Activated CD4-positive, alpha-beta T cell treated with anti-CD3 and anti-CD28 coated beads, Interleukin-2, amount 50 U/mL, for 16 hours (primary cell): ENCODE measurements at places on chromosomes 4 and X.

DNA sequence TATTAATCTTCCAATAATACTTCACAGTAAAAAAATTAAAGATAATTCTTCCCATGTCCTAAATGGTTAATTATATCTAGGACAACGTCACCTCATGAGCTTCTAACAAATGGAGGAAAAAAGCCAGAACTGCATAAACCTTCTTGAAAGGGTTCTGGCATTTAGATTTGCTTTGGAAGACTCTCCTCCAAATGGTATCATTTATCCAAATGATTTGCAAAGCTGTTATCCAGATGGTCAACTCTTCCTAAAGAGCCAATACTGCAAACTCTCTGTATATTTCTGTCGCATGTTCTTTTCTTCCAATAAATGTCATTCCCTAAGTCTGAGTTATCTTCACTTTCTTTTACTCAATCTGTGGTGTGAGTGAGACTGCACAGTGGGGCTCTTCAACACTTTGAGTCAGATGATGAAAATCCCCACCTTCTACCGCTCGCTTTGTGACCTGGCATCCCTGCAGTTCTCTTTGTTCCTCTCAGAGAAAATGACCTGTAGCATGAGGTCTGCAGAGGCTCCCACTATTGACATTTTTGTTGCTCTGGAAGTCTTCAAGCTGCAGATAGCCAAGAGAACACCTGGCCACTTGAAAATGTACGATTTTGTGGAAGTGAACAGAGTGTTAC lies 52.9 kb downstream of the TMEM150C start:
- DNase-seq, result no peak

GRCh38 chr4:26727844-26728243 lies 132.8 kb upstream of the STIM2 start:
- DNase-seq, result no peak

GRCh38 chr4:89319756-89320155 lies 12.2 kb upstream of the GPRIN3 start:
- no peak for DNase-seq

GRCh38 chr4:11338956-11339782 lies 89.5 kb downstream of the HS3ST1 start:
- no peak for DNase-seq

DNA sequence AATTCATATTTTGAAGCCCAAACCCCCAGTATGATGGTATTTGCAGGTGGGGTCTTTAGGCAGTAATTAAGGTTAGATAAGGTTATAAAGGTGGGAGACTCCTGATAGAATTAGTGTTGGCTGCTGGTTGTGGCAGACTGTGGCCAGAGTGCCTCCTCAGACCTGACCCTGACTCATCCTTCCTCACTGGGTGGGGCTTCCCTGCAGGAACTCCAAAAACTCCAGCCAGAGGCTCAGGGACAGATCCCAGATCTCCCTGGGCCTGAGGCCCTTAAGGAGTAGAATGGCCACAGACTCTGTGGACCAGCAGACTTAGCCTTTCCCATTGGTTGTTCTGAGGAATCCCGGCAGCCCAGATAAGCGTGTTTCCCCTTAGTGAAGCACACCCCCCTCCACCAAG lies 463.0 kb upstream of the CPEB2 start:
- DNase-seq, result no peak

GRCh38 chrX:140040386-140040785 lies 75.1 kb upstream of the CXorf66 start:
- no peak for DNase-seq

- DNase-seq, result no peak
Measured at GRCh38 chrX:13651150-13651549, 1.8 kb upstream of the TCEANC start.

- DNase-seq, result no peak
Measured at GRCh38 chr4:154019811-154020210, 230.9 kb upstream of the SFRP2 start.

- no peak for DNase-seq
Measured at GRCh38 chr4:84799318-84799717, 167.2 kb downstream of the WDFY3 start.

- DNase-seq, result no peak
Measured at GRCh38 chrX:79366556-79366872, 620 bp downstream of the ITM2A start.

DNA sequence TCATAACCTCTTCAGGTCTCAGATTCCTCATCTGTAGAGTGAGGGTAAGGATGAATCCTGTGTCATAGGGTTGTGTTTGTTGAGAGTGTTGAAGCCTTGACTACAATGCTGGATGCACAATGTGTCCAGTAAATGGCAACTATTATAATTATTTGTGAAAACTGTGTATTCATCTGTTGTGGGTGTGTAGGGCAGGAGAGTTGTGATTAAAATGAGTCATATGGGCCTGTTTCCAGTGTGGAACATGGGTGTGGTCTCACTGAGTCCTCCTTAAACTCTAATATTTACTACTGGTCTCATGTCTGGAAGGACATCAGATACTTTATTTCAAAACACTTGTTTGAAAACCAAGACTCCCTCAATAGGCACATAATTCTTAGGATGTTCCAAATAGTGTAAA lies 208.5 kb upstream of the CASK start:
- DNase-seq, result no peak

DNA sequence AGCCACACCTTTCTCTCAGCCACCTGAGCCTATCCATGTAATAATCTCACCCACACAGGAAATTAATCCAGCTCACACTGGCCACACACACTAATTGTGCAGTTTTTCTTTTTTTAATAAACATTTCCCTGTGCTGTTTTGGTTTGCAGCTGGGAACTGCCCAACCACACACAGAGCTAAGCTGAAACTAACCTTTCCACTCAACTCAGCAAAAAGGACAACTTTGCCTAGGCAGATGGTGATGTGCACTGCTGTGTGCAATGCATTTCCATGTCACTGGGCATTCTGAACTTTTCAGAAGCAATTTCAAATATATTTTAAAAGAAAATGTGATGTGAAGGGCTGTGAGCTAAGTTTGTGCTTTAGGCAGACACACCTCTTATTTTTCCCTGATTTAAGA lies 70.0 kb upstream of the TLL1 start:
- DNase-seq, result no peak

GRCh38 chr4:139015948-139016471 lies 429 bp downstream of the NOCT start:
- DNase-seq, result peak; percentile 42

DNA sequence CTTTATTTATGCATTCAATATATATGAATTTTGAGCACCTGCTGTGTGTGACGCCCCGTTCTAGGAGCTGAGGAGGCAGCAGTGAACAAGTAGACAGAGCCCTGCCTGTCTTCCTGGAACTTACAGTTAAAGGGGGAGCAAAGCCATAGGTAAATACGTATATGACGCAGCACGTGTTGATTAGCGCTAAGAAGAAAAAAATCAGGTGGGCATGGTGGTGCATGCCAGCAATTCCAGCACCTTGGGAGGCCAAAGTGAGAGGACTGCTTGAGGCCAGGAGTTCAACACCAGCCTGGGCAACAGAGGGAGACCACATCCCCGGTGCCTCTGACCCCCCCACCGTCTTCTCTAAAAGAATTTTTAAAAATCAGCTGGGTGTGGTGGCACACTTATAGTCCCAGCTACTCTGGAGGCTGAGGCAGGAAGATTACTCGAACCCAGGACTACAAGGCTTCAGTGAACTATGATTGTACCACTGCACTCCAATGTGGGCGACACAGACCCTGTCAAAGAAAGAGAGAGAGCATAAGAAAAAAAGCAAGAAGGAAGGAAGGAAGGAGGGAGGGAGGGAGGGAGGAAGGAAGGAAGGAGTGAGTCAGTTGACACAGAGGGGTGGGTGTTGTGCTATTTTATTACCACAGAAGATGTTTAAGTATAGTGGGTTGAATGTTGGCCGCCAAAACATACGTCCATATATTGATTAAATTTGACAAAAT lies 5.4 kb upstream of the KIAA0232 start:
- DNase-seq, result no peak

DNA sequence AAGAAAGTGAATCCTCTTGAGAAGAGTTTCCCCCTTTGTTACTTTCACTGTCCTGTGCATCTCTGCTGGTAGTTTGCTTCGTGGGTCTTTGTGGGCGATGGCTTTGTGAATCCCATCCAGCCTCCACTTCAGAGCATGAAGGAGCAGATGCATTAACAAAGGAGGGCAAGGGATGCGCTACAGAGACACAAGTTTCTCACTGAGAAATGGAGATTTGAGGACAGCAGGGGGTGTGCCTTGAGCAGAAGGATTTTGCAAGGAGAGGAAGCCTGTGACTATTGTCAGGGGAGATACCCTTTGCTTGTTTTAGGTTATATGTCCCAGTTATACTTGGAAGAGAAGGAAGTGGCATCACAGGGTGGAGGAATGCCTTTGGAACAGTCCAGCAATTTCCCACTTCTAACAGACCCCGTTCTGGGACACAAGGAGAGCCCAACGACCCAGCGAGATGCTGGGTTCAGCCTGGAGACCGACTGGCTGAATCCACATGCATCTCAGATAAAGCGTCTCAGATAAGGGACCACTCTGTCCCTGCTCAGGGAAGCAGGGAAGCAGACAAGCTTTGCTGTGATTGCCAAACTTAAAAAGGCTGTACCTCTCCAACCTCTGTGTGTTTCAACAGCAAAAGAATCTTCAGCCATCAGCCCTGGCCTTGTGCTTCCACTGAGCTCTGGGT lies 314.6 kb upstream of the GATB start:
- no peak for DNase-seq

DNA sequence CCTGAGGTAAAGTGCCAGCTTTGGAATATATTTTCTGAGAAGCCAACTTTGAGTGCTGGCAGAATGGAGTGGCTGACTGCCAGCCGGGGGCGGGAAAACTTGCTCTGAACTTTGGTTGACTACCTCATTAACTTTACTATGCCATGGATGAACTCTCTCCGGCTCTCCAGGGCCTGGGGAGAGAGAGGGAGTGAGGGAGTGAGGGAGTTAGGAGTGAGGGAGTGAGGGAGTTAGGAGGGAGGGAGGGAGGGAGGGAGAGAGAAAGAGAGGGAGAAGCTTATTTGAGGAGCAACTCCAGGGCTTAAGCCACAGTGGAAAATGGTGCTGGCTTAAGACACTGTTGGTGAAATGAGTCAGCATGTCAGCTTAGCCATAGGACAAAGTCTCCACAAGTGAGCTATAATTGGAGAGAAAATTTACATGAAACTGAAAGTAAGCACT lies 280.9 kb upstream of the RPS6KA3 start:
- DNase-seq, result peak; percentile 11

GRCh38 chrX:148836741-148837140 lies 336.3 kb downstream of the AFF2 start:
- no peak for DNase-seq

DNA sequence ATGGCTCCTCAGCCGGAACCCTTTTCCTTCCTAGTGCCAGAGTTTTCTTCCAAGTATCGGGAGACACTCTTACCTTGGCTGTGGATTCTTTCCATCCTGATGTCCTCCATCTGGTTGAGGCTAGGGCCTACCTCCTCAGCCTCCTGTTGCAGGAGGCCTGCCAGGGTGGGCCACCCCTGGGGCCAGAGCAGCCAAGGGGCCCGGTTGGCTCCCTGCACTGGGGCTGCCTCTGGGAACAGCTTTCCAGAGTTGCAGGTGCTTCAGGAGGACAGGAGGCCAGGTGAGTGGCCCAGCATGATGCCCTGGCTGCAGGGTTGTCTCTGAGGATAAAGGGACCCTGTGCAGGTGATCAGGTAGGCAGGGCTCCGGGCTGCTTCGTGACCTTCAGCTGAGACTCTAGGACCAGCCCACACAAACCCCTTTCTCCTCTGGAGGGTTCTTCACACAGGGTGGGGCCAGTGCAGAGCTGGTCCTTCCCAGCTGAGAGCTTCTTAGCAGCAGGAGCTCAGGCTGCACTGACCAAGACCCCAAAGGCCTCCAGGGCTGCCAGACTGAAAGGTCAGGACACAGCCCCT lies 5.3 kb upstream of the GPR78 start:
- no peak for DNase-seq

DNA sequence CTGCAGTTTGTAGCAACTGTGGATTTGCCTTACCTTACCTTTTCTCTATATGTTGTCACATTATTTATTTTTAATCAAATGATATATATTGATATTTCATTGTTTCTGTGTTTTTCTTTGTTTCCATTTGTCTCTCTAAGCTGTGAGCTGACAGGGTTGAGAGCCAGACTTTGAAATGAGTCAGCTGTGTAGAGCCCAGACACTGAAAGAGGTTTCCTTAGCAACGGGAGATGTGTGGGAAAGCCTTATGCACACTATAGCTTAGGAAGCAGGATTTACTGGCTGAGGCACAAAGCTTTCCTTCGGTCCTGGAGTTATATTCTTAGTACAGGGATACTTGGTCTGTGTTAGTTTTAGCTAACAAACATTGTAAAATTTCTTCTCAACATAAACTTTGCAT lies 192.2 kb downstream of the FGF13 start:
- no peak for DNase-seq

- DNase-seq, result no peak
Measured at GRCh38 chr4:97208749-97209148, 934.5 kb downstream of the STPG2 start.

DNA sequence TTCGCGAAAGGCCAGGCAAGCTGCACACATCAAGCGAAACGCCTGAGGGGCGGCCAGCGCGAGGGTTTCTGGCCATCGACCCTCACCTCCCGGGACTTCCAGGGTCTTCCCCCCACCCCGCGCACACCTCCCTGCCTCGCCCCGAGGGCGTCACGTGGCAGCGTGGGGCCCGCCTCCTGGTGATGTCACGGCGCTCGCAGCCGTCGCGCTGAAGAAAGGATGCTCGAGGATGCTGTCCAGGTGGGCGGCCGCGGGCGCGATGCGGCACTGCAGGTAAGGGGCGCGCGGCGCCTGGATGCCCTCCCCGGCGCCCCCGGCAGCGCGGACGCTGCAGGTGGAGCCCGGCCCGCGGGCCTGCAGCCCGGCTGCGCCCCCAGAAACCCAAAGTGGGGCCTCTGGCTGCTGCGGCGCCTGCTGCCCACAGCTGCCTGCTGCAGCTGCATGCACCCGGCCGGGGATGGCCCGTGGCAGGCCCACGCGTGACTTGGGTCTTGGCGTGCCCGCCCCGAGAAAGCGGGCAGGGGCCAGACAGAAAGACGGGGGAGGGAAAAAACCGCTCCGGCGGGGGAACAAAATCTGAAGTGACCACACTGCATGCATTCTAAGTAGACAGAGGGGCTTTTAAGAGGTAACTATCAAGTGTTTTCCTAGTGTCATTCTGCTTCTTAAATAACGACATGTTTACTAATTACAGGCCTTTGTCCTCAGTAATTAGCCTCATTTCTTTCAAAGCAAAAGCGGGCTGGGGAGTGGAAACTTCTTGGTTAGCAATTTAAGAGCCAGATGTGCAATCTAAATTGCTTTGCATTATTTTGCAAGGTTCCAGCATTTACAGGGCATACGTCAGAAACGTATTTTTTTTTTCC lies 1.7 kb downstream of the CLCN4 start:
- DNase-seq, result no peak

GRCh38 chr4:1011022-1011665 lies at the start of gene FGFRL1:
FGFRL1 (plus strand) TSS chr4:1011626; CDS start chr4:1012486, 860 bp downstream.
- peak; percentile 86 for DNase-seq

DNA sequence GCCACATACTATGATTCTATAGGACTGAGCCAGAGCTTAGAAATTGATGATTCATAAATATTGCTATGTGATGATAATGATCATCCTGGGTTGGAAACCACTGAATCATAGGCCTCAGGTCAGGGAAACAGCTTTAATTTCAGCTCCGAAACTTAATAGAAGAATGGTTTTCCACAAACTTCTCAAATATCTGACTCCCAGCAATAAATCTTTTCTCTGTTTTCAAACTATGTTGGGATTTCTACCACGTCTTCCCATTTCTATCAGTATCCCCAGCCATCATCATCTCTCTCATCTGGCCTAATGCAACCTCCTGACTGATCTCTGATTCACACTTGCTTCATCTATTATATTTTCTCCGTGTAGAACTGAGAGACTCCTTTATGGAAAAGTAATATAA lies 521.8 kb upstream of the AGA start:
- no peak for DNase-seq
